Activated CD8-positive, alpha-beta memory T cell treated with anti-CD3 and anti-CD28 coated beads for 24 hours (primary cell): ENCODE measurements at places on chromosomes 2 and 18.

- no peak for DNase-seq
Measured at GRCh38 chr2:113111823-113112287, 15.5 kb upstream of the IL1RN start.

DNA sequence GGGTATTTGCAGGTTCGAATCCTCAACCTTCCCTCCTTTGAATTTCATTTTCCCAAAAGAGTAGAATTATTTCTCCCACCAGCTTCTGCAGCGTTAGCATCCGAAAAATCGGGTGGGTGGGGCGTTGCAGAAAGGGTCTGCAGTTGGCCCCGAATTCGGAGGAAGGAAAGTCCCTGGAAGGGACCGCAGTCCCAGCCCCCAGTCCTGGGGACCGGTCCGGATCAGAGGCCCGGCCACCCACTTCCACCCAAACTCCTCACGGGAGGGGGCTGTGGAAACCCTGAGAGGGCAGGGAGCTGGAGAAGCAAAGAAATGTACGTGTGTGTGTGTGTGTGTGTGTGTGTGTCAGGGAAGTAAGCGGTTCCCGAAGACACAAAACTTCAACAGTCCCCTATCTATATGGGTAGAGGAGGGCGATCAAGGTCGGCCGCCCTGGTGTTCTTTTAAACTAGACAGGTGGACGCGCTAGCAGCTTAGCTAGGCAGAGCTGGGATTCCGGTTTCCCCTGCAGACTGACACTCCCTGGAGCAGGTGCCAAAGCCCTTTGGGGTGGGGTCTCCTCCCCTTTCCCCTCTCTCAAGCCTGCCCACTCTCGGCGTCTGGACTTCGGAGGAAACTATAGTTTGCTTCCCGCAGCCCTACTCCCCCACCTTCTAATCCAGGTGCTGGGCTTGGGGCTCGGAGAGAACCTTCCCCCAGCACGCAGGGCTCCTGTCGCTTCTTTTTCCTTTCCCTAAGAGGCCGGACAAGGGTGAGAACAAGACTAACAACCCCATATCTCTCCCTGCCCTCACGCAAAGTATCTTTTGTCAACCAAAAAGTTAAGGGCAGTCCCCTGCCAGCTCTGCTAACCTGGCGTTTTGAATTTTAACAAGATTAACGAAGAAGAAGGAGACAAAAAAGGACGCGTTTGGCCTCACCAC lies 4.8 kb upstream of the ONECUT2 start:
- DNase-seq: no peak

DNA sequence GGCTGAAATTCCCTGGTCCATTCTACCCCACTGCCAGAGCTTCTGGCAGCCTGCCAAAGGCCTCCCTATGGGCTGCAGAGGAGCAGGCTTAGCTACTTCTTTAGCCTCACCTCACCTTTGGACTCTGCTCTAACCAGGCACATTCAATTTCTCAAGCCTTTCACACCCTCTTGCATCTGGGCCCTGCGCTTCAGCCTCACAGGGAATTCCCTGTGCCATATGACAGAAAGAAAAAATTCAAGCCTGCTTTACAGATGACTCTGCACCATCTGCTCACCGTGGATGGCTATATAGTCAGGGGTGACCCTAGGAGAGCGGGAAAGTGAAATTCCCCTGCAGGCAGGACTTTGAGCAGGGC lies 62.5 kb downstream of the REEP1 start:
- no peak for DNase-seq

DNA sequence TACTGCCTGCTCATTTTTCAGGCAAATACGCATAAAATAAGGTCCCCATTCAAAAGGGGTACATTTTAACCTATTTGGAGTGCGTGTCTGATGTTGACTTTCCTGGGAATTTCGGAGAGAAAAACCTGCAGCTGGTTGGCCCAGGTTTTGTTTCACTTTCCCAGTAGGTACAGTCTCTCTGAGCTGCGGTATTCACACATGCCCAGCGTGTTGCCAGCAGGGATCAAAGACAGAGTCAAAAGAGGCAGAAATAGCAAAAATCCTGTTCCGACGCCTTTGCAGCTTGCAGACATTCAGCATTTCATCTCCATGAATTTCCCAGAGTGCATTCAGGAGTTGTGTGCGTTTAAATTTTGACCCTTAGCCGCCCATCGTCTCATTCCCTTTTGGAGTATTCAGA lies 855.4 kb upstream of the CELF4 start:
- DNase-seq: no peak

- DNase-seq: no peak
Measured at GRCh38 chr2:222304737-222305515, 6.1 kb upstream of the PAX3 start.

DNA sequence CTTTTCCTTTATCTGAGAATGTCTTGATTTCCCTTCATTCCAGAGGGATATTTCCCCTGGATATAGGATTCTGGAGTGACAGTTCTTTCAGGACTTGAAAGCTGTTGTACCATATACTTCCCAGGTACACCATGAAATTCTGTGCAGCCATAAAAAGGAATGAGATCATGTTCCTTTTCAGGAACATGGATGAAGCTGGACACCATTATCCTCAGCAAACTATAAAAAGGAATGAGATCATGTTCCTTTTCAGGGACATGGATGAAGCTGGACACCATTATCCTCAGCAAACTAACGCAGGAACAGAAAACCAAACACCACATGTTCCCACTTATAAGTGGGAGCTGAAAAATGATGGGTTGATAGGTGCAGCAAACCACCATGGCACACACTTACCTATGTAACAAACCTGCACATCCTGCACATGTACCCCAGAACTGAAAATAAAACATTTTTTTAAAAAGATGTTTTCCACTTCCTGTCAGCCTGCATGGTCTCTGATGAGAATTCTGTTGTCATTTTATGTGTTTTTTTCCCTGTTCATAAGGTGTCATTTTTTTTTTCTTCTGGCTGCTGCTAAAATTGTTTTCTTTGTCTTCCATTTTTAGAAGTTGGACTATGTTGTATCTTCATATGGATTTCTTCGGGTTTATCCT lies 133.3 kb downstream of the DNAH6 start:
- DNase-seq: no peak

DNA sequence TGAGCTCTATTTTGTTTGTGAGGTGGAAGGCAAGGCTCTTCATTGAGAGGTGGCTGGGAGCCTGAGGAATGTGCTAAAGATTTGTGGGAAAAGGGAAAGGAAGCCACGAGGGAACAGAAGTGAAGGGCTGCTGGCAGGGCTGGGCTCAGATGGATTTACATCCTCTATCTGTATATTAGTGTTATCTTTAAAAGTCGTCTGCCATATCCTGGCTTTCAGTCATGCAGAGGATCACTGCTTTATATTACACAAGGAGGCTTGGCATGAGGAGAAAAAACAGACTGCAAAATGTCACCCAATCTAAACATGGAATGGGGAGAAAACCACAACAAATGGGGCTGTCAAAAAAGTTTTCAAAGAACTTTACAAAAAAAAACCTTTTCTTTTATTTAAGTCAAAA lies 434.4 kb downstream of the HRH4 start:
- no peak for DNase-seq

DNA sequence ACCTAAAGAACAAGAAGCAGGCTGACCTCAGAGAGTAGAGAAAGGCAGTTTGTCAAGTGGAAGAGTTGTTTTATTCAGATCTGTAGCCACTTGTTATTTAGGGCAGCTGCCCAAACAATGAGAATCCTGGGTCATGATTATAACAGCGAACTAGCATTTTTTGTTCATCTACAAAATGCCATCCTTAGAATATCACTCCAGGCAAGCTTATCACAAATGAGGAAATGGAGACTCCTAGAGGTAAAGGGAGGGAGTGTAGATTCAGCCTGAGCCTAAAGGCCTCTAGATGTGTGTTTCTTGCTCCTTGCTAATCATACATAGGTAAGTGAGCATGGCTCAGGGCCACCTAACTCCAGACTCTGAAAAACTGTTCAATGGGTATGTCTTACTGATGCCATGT lies 126.1 kb downstream of the HNMT start:
- DNase-seq: no peak

DNA sequence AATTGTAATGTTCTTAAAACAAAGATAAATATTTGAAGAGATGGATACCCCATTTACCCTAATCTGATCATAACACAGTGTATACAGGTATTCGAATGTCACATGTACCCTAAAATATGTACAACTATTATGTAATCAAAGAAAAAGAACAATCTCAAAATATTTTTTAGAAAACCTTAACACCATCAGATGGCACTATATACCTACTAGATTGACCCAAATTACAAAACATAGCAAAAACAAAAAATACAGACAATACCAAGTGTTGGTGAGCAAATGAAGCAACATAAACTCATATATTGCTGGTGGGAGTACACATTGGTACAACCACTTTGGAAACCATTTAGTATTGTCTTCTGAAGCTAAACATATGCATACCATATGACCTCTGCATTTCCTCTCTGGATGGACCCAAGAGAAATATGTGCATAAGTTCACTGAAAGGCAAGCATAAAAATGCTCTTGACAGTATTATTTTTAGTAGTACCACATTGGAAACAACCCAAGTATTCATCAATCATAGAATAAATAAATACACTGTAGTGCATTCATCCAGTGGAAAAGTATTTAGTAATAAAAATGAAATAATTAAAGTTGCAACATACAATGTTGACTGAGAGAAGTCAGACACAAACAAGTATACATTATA lies 55.8 kb downstream of the GDF7 start:
- no peak for DNase-seq
